ENCODE measurements at places on chromosomes 5 and 9.

DNA sequence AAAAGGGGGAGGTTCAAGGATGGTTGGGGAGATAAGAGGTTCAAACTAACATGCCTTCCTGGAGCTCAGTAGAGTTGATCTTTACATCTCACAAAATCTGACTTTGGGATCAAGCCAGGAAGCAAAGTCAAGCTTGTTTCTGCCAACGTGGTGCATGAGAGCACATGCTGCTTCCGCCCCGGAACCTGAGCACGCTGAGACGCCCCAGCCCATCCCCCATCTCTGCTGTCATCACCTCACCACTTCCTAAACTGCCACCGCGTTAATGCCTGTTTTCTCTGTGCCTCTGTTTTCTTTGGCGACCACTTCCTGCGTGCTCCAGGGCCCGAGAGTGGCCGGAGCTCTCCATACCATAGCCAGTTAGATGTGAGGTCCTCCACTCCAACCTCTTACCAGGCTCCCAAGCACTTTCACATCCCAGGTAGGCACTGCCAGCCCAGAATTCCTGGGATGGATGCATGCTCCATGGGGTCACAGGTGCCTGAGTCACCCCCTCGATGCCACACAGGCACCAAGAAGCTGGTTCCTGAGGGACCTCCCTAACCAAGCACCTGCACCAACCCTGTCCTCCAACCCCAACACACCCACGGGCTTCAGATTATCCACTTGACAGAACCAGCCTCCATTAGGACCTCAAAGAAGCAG, 31.2 kb upstream of the AFAP1L1 start:
- no peak for DNase-seq

GRCh38 chr9:79970146-79970425, 398.3 kb downstream of the TLE4 start:
- DNase-seq = no peak

DNA sequence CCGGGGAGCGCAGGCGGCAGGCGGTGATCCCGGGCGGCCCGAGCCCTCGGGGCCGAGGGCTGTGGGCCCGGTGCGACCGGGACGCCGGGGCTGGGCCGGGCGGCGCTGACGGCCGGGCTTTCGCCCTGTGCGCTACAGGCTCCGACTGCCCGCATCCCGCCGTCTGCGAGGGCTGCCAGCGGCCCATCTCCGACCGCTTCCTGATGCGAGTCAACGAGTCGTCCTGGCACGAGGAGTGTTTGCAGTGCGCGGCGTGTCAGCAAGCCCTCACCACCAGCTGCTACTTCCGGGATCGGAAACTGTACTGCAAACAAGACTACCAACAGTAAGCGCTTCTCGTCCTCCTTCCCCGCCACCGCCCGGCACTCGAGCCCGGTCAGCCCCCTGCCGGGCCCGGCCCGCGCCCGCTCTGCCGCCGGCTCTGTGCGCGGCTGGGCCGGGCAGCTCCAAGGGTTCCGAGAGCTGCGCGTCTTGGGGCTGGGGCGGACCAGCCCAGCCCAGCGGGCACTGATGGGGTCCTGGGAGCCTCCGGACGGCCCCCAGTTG, 1.6 kb downstream of the LMX1B start:
- peak; percentile 56 for DNase-seq

DNA sequence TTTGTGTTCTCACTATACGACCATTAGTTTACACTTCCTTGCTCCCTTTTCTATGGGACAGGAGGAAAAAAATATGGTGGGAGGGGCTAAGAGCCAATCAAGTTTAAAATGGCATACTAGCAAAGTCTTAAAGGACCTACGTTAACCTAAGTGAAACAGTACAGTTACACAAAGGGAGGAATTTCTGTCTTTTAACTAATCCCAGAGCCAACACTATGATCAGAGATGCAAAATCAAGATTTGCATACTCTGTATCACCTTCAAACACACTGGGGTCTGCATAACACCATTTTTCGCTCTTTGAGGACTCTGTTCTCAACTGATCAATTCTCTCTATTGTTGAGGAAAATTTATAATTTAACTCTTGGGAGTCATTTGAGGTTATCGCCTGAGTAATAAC, 49.8 kb downstream of the ALDH1A1 start:
- no peak for DNase-seq

- DNase-seq = peak; percentile 53
Measured at GRCh38 chr9:131691969-131692611, 47.8 kb downstream of the RAPGEF1 start.

GRCh38 chr5:19795218-19795617, 192.8 kb downstream of the CDH18 start:
- no peak for DNase-seq

GRCh38 chr5:54785729-54786591, 199.4 kb downstream of the ESM1 start:
- DNase-seq = peak; percentile 93

- DNase-seq = no peak
Measured at GRCh38 chr5:39274398-39275085, 55.2 kb upstream of the FYB1 start.

DNA sequence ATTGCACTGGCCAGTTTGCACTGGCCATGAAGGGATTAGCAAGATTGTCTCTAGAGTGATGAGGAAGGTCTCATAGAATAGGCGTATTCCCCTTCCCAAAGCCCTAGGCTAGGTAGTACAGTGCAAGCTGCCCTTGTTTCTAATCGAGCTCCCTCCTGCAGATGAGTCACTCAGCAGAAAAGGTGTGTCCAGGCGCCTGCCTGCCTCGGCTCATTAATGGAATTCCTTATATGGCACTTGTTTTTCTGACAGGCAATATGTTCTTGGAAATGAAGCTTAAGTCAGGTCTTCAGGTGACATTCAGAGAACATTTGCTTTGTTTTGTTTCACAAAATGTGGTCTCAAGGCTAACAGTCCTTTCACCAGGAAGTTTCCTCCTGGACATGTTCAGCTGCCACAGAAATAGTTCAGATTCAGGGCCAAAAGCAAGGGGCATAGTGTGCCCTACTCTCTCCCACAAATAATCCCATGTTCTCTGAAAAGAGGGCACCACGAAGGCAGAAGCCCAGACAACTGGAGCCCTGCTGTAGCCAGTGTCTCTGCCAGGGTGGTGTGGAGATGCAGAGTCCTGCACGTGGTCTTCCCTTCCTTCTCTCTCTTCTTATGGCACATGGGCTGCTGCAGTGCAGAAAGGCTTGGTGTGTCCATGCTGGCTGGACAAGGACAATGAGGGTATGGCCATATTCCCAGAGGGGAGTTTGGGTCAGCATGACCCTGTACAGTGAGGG, 281.1 kb upstream of the MAP3K1 start:
- DNase-seq = no peak

DNA sequence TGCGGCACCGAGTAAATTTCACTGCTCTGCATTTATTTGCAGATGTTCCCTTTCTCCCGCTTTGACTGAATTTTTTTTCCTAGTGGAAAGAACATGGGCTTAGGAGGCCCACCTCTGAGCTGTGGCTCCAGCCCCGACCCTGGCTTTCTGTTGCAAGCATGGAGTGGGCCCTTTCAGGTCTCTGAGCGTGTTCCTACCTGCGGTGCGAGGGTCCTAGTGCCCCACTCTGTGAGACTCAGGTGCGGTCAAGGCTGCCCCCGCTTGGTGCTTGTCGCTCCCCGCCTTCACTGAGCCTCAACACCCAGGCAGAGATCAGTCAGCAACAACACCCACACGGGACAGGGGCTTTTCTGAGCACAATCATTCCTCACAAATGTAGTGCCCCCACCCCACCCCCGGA, 32.0 kb downstream of the SLC6A3 start:
- no peak for DNase-seq

DNA sequence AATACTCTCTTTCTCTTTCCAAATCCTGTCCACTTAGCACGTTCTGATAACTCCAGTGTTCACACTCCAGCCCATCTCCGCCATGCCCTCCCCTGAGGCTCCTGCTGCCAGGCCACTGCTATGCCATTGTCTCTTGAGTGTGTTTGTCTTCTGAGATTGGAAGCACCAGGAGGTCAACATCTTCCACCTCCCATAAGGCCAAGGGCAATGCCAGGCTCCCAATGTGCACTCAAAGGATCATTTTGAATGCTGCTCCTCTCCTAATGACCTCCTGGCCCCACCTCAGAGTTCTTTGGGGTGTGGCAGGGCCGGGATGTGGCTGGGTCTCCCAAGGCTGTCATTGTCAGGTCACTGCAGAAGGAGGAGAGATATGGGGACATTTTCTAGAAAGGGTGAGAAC, 19.5 kb downstream of the IGIP start:
- DNase-seq = no peak

- peak; percentile 4 for DNase-seq
Measured at GRCh38 chr5:77367741-77368140, 124.4 kb downstream of the WDR41 start.

GRCh38 chr5:132365213-132365612, 4.3 kb upstream of the SLC22A5 start:
- DNase-seq = no peak

DNA sequence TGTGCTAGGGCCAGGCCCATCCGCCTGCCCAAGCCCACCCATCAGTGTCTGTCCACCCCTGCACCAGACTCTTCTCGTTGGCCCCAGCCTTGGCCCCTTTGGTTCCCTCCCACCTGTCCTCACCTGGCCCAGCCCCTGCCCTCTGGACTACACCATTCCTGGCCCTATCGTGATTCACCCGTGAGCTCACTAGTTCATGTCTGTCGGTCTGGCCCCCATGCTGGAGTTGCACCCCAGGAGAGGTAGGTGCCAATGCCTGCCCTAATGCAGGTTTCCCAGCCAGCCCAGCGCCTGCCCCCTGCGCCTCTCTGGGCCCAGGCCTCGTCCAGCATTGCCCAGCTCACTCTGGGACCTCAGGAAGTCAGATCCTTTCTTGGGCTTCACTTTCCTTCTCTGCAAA, 115.4 kb upstream of the LMX1B start:
- DNase-seq = no peak

DNA sequence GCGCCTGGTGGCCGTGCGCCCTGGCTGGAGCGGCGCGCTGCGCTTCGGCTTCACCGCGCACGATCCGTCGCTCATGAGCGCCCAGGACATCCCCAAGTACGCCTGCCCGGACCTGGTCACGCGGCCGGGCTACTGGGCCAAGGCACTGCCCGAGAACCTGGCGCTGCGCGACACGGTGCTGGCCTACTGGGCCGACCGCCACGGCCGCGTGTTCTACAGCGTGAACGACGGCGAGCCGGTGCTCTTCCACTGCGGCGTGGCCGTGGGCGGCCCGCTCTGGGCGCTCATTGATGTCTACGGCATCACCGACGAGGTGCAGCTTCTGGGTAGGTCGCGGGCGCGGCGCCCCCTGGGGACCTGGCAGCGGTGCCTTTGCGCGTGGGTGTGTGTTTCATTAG, 28.9 kb downstream of the NEURL1B start:
- no peak for DNase-seq

DNA sequence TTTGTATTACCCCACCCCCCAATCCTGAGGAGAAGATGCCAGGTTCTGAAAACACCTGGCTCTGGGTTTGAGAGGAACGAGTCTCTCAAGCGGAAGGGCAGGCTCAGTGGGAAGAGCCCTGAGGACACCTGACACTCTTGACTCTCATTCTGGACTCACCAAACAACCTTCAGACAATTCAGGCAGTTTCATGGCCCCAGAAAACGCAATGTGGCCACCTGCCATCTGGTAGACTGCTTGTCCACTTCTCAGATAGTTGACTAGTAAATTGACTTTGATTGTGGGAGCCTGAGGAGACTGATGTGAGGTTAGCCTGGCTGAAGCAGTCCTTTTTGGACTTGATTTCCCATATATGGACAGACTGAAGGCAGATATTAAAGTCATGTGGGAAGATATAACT, 117.5 kb upstream of the FSTL4 start:
- DNase-seq = no peak

DNA sequence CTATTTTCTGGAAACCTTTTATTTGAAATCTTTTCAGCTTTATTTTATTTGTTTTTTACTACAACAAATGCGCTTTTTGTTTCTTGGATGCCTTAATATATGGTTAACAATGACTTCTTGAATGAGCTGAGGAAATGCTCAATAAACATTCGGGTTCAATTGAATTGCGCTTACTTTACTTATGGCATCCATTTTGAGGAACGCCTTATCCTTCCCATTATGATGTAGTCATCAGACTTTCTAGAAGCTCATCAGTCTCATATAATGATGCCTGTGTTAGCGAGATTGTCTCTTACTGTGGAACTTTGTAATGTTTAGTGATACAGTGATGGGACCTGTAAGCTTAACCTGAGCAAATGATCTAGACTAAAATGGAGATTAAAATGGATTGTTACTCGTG, 916 bp downstream of the SHLD3 start:
- DNase-seq = peak; percentile 40

DNA sequence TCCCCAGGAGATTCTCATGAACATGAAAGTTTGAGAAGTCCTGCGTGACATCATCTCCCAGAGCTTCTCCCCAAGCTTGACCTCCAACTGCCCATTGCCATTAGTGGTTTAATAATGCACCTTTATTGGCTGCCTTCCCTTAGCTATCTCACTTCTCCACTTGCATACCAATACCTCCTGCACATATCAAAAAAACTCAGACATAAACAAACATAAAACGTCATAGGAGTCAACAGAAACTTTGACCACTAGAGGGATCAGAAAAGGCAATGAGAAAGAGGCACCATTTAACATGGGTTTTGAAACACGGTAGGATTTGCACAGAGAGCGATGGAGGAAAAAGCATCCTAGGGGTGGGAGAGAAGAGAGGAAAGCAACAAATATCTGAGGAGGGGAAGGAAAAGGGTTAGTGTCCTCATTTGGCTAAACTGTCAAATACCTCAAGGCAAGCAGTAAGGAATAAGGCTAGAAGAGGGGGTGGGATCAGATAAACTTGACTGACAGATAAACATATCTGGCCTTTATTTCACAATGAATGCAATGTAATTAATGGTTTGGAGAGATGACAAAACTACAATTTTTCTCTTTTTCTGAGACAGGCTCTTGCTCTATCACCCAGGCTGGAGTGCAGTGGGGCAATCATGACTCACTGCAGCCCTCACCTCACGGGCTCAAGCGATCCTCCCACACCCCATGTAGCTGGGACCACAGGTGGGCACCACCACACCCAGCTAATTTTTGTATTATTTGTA, 27.0 kb downstream of the GNAQ start:
- no peak for DNase-seq

DNA sequence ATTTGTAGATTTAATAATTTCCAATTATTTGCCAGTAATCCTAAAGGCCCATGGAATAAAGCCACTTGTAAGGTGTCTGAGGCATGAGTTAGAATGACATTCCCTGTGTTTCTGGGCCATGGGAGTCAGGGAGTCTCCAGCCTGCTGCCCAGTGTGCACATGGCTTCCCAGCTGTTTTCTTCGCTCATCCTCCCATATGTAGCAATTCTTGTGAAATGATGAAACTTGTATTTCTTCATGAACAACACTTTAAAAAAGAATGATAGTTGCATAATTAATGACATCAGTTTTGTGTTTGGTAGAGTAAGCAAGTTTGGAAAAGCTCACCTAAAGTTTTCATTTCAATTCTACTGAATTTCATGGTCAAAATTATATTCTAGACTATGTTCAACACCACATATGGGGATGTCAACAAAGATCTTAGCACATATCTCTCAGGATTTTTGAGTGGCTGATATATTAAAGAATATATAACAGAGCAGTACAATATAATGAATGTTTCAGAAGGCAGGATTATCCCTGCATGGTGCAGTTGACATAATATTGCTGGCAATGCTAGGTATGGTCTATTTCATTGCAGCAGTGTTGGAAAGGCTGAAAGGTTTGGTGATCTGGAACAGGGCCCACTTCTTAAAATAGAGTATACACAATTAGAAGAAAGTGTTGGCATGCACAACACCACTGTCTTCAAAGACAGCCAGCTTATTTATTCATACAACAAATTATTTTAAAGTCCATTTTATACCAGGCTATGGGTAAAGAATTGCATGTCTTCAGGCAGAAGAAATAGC, 44.7 kb downstream of the GRIN3A start:
- DNase-seq = no peak

Measured in lung microvascular endothelial cell (primary cell).